ENCODE measurements at places on chromosomes 12 and 14.

DNA sequence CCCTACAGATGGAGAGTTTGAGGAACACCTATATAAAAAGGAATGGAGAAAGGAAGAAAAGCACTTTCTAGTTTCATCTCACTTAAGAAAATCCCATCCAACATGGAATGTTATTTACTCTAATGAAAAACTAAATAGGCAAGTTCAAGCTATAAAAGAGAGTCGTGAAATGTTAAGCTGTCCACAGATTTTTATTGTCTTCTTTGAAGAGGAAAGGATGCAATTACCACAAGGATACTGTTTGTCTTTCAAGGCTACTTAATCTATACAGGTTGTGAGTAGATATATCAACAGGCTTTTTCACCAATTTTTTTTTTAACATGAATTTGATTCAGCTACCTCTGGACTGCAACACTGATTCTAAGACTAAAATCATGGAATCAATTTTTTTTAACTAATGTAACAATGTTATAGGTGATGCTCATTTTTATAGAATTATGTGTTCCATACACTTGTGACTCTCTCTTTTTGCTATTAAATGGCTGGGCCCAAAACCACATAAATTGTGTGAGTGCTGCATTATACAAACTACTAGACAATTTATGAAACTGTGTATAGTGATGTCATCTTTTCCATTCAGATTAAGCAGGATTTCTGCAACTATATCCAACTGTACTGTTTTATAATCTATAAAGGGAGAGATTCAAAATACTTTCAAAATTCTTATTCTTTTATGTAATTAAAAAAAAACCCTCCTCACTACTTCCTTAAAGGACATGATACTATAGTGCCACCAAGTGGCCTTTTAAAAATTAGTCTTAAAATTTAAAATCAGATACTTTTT lies 26.8 kb upstream of the BMAL2 start:
- DNase-seq: no peak

GRCh38 chr12:25187781-25188180 lies 7.2 kb downstream of the DNAI7 start:
- DNase-seq: no peak

DNA sequence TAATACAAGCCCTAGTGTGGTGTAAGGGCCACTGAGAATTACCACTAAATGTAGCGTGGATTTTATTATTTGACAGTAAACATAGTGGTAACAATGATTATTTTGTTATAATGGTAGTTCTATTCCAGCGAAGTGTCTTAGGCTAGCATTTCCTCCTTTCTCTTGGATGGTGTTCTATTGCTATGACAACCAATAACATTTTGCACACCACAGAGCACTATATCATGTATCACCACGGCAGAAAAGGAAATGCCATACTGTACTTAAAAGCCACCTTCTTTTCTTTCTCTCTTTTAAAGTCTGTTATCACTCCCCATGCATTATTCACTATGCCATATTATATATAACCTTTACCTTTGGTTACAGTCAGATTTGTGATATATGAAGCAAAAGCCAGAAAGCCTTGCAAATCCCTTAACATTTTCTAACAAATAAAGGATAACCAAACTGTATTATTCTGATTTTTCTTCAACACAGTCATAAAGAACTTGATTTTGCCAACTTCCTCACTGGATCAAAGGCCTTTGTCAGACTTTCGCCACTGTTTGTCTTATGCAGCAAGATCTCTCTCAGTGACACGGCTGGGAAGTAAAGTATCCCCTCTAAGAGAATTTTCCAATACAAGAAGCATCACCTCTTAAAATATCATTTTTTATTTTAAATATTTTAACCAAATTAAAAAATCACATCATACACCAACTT lies 195.8 kb downstream of the FOXN3 start:
- no peak for DNase-seq

DNA sequence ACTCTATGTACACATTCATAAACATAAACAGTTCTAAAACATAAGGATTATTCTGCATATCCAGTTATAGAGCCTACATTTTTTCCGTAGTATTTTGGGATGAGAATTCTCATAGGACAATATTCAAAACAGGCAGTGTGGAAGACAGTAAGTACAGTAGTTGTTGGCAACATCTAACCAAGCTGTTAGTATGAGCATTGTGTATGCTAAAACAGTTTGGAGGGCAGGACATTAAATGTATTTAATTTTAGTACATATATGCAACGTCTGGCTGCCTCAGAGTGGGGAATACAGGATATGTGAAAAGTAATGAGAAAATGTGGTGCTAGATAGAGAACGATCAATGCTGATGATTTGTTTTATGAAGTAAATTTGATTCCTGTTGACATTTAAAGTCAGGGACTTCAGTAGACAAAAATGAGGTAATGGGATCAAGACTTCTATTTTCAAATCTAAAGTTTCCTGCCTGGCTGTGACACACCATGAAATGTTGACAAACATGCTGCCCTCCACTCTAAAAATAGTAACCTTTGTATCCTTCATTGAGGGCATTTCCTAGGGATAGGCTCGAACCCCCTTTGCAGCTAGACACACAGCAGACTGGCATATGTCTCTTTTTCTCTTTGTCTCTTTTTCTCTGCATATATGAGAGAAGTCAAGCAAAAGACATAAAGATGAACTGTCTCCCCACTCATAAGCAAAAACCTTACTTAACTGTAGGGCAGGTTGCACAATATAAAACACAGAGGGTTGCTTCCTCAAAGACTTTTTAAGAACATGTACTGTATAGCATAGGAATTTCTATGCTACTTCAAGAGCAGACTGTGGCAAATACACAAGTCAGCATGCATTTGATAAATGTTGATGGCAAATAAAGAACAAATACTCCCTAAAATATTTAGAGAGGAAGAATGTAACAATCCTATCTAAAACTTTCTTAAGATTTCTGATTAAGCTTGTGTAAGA lies 75.5 kb upstream of the GTF2A1 start:
- DNase-seq: no peak

DNA sequence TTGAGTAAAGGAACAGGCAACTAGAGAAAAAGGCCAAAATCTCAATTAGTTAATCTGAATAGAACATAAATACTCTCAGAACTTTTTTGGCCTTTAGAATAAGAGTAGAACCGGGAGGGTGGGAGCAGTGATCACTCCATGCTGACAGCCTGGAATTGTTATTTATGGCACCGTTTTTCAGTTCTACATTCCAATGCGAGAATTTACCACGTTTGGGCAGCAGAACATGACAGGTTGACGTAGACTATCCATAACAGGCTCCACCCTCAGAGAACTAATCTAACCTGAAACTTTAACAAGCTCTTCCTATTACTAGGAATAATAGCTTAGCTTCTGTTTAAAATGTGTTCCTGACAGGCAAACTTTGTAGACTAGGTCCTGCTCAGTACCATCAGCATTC lies 379.1 kb downstream of the SEC23A start:
- no peak for DNase-seq

DNA sequence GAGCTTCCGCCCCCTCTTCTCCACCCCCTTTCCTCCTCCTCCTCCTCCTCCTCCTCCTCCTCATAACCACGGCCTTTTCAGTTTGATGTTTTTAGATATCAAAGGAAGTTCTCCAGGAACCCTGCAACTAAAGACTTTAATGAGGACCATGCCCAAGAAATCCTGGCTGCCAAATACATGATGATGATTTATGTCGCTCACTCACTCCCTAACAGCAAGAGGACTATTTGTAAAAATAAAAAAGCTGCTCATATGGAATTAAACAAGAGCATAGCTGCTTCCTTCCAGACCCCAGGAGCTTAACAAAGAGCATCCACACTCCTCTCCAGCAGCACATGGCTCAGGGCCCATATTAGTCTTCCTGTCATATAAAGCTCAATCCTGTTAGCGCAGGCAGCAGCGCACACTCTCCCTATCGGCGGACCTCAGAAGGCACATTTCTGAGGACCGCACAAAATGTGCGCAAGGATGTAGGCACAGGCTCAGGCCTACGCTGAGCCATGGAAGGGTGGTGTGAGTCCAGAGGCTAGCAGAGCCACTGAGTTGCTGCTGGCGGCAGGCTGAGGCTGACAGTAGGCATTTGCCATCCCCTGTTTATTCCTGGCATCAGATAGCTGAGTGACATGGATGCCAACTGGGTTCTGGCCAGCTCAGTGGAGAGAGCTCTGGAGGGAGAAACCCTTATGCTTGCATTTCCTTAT lies 232.8 kb downstream of the MSRB3 start:
- DNase-seq: no peak

GRCh38 chr12:82873951-82874350 lies 187.2 kb downstream of the TMTC2 start:
- DNase-seq: no peak

- no peak for DNase-seq
These were observed 291.7 kb upstream of the FAR2 start for GRCh38 chr12:28857369-28857768.

DNA sequence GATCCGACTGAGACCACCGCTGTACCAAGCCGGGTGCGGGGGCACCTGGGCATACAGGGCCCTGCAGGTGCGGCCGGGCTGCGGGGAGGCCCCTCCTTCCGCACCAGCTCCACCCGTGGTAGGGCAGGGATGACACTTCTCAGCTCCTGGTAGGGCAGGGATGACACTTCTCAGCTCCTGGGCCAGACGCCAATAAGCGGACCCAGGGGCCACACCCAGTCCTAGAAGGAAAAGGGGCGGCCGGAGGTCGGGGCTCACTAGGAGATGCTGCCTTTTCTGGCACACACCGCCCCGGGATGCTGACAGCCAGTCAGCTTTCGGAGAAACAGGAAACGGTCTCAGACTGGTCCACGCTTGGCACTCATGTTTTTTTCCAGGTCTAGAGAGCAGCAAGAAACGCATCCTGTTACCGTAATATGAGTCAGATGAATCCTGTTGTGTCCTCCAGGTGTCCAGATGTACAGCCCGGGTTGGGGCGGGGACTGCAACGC lies 34.8 kb downstream of the NFKBIA start:
- no peak for DNase-seq

DNA sequence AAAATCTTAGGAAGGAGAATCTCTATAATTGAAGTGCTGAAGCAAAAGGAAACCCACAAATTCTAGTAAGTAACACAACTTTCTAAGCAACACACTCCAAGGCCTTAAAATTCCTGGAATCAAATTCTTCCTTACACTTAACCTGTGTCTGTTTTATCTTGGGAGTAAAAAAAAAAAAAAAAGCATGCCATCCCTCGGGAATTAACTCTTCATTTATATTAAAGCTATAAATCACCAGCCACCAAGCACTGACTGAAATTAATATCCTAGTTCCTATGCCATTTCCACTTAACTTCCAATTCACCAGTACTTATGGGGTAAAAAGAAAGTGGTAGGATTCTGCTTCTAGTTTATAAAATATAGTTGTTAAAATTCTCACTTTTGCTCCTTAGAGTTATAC lies 238.1 kb downstream of the SLC25A21 start:
- no peak for DNase-seq

GRCh38 chr12:75862692-75863471 lies 168.7 kb downstream of the PHLDA1 start:
- no peak for DNase-seq

- DNase-seq: no peak
These were observed 22.6 kb downstream of the CLSTN3 start for GRCh38 chr12:7152818-7153217.

GRCh38 chr12:128109636-128110035 lies 157.3 kb upstream of the TMEM132C start:
- no peak for DNase-seq

DNA sequence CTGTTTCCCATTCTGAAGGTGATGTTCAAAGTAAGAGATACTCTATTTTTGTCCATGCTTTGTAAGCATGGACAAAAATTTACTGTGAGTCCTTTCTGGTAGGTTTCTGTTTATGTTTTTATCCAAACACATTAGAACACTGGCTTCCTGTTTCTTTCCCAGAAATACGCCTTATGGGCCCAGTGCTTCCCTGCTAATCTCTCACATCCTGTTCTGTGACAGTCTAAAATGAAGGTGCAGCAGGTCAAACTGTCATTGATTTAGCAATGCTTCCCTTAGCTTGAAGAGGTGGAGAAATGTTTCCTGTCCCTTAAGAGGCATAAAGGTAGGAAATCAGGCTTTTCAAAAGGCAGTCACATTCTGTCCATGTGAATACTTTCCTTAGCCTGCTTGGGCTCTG lies 305.6 kb downstream of the RPS29 start:
- DNase-seq: no peak

- no peak for DNase-seq
These were observed 37.5 kb downstream of the PLEKHD1 start for GRCh38 chr14:69522026-69522425.

- DNase-seq: peak; percentile 87
These were observed 769 bp downstream of the FKBP4 start for GRCh38 chr12:2795291-2796186.

DNA sequence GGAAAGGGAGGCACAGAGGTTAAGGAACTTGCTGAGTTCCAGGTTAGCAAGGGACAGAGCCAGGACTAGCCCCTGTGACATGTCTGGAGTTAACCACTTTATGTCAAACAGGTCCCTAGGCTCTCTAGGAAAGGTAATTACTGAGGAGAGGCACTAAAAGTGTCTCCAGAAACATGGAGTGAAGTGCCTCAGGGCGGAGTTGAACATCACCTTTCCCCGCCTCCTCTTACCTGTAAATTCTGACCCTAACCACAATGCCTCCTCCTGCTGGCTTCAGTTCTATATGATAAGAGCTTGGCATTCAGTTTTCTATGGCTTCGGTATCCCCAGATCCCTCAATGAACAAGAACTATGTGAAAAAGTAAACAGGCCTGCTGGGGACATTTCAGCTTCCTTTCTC lies 18.1 kb downstream of the RPH3A start:
- no peak for DNase-seq

GRCh38 chr14:49766839-49767238 lies 1.1 kb upstream of the KLHDC2 start:
- peak; percentile 39 for DNase-seq

All from D721Med (cell line).